ENCODE measurements at places on chromosomes 5 and 9.

GRCh38 chr5:35056686-35057085 lies 8.9 kb upstream of the AGXT2 start:
- DNase-seq = no peak

DNA sequence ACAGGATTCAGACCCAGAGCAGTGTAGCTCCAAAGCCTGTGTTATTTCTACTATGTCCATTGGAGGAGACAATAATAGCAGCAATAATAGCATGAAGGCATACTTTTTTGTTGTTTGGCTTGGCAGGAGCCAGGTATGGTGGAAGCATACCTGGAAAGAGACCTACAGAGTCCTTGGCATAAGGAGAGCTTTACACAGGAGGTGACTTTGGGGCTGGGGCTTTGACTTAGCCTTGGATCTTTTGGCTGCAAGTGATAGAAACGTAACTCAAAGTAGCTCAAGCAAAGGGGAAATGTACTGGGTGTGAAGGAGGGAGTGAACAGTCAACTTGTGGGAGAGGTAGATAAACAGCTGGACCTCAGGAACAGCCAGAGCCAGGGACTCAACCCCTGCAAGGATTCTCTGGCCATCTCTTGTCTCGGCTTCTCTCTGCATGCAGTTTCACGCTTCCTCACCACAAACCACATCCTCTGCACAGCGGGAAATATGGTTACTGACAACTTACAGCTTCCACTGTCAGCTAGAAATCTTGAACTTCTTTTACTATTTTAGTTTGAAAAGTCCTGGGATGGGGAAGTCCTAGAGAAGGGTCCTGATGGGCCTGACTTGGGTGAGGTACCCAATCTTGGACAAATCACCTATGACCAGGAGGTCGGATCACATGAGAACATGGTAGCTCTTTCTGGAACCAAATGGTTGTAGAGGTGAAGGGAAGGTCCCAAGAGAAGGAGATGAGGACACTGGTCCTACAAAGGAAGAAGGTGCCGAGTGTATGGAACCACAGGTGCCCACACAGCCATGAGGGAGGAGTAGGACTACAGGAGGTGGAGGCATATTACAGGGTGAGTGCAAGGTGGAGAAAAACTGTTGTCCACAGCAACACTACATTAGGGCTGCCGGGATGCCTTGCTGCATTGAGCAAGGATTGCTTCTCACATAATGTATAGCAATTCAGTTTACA lies 47.0 kb upstream of the TGFBR1 start:
- peak; percentile 55 for DNase-seq

- DNase-seq = peak; percentile 51
Observed at GRCh38 chr9:109817146-109817845, 37.3 kb downstream of the PALM2AKAP2 start.

- no peak for DNase-seq
Observed at GRCh38 chr9:16309082-16309468, 561.4 kb downstream of the BNC2 start.

DNA sequence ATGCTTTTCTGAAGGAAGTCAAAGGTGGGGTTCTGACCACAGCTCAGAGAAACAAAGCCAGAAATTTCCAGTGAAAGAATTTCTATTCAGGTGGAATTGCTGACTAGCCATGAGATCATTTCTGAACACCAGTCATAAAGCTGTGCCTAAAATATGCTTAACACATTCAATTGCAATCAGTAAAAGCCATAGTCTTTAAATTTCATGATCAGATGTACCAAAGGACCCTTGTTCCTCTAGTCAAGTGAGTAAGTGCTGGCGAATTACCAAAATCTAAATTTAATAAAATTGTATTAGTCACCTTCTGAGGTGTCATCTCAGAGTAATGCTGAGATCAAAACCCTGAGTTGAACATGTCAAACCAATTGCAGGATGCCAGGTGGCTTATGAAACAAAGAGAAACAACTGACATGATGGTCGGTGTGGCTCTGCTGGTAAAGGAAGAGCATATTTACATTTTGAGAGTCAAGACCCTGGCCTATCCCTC lies 334.2 kb upstream of the CCNH start:
- no peak for DNase-seq

DNA sequence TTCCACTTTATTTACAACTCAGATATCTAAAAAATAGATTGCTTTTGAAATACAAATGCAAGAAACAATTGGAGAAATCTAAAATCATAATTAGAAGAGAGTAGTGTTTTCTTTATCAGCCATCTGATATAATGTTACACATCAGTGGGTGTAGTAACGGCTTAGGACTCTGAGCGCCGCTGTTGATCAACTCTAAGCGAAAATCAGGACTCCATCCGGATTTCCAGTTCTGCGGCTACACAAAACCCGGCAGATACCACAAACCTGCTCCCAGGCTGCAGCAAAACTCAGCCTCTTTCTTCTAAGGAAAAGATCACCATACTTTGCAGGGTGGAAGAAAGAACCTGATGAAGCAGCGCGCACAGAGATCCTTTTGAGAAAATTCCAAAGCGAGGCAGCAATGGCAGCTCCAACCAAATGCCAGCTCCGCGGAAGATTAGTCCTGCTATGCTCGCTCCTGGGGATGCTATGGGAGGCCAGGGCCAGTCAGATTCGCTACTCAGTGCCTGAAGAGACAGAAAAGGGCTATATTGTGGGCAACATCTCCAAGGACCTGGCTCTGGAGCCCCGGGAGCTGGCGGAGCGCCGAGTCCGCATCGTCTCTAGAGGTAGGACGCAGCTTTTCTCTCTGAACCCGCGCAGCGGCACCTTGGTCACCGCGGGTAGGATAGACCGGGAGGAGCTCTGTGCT lies at the start of gene PCDHGA9:
Gene PCDHGA9 (plus strand): TSS at position 226 of the 691 bp plus-strand sequence. CDS start 175 bp downstream, at position 401.
- DNase-seq = peak; percentile 56

DNA sequence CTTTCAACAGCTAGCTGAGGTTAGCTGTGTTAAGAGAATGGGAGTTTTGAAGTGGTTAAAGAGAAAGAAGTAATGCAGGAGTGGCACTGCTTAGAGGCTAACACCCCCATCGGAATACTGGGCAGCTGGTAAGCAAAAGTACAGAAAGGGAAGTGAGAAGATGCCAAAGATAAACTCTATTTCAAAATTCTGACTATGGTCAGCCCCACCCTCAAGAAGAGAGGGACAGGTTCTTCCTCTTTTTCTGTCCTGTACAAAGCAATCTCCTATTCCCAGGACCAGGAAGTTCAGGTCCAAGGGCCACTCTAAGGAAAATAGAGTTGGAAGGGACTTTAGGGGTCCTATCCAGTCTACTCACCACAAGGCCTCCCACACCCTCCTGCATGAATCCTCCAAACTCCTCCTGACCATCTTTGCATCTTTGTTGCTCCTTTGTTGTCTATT lies 45.9 kb upstream of the JAK2 start:
- no peak for DNase-seq

DNA sequence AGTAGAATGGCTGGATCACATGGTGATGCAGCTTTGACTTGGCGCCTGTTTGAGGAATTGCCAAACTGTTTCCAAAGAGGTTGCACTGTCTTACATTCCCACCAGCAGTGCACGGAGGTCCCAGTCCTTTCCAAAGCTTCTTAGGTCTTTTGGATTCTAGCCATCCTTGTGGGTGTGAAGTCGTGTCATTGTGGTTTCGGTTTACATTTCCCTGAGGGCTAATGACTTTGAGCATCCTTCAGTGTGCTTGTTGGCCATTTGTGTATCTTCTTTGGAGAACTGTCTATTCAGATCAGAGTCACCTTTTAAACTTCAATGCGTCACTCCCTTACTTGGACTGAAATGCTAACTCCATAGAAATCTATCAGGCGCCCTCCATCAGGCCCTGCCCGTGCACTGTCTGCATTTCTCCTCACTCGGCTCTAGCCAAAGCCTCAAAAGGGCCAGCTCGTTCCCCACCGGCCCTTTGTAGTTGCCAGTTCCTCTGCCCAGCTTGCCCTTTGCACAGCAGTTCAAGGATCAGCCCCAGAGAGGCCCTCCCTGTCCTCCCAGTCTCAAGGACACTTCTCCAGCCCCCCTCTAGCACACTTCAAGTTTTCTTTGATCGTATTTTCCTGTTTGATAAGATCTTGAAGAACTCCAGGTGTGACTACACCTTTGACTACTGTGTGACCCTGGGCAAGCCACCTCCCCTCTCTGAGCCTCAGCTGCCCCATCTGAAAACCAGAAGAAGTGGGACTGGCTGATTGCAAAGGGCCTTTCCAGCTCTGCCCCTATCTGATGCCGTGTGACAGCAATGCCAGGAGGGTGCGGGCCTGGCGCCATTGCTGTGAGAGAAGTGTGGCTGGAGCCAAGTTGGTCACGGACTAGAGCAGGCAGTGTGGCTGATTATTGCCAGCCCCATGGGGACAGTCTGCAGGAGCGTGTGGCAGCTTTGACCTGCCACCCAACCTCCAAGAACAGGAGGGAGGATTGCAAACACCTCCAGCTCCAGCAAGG lies 5.6 kb downstream of the HRH2 start:
- no peak for DNase-seq

- peak; percentile 10 for DNase-seq
Observed at GRCh38 chr5:119071561-119071995, 691 bp downstream of the DMXL1 start.

DNA sequence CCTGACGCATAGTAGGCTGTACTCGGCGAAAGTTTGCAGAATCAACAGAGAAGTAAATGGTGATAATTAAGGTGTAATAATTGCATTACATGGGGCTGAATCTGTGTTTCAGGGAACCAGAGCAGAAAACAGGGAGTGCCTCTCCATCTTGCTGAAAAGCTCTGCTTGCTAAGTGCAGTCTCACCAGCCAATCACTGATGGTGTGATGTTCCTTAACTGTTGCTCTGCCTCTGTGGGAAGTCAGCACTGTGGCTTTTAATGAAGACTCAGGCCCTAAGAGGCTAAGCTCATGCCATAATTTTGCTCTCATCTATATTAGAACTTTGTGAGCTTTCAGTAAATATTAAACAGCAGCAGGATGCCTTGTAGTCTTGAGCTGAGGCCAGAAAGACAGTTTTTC lies 4.5 kb downstream of the PHF24 start:
- no peak for DNase-seq

- no peak for DNase-seq
Observed at GRCh38 chr9:127233550-127233949, 31.0 kb upstream of the GARNL3 start.

DNA sequence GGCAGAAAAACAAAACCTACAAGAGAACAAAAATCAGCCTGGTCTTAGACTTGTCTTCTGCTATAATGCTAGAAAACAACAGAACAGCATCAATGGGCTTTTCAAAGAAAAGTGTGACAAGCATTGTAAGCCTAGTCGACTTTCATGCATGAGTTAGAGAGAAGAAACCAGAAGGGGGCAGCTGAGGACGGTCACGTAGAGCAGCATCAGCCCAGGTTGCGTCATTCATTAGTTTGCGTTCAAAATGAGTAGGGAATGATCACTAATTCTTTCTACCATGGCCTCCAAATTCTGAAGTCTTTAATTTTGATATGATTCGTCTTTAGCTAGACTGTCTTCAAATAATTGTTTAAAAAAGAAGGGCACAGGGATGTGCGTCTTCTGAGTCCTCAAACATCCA lies 4.7 kb upstream of the ISCA1 start:
- DNase-seq = peak; percentile 60

DNA sequence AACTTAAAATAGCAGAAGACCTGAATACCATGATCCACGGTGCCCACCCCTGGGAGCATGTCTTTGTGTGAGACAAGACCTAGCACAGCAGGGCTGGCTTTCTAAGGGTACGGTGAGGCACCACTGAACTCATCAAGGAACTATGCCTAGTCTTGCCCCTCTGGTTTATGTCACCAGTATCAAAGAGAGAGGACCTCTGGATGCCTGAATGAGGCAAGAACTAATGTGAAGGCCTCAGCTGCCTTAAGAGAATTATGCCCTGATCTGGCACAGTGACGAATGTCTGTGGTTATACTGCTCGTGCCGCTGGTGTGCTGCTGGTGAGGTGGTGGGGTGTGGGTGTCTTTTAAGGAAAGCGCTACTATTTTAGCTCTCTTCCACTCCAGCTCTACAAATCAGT lies 23.0 kb downstream of the NREP start:
- peak; percentile 33 for DNase-seq

- no peak for DNase-seq
Observed at GRCh38 chr5:132493821-132494220, 3.2 kb upstream of the IRF1 start.

GRCh38 chr9:78860801-78861475 lies 564.0 kb downstream of the PSAT1 start:
- peak; percentile 69 for DNase-seq

- DNase-seq = no peak
Observed at GRCh38 chr5:102903074-102903871, 148.2 kb downstream of the PAM start.

GRCh38 chr9:38292480-38292879 lies 100.0 kb upstream of the ALDH1B1 start:
- no peak for DNase-seq

DNA sequence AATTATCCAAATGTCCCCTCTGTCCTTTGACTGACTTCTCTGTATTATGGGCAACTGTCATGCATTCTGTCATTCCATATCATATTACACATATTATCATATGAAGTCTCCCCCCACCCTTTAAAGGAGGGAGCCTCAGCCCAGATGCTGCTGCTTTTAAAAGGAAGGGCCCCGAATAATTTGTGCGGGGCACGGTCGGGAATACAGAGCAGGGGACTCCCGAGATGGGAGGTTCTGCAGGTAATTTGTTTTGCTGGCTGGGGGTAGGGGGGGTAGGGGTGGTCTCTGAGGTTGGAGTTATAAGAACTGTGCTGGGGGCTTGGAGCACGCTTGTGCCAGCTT lies 10.1 kb upstream of the LHX2 start:
- no peak for DNase-seq

DNA sequence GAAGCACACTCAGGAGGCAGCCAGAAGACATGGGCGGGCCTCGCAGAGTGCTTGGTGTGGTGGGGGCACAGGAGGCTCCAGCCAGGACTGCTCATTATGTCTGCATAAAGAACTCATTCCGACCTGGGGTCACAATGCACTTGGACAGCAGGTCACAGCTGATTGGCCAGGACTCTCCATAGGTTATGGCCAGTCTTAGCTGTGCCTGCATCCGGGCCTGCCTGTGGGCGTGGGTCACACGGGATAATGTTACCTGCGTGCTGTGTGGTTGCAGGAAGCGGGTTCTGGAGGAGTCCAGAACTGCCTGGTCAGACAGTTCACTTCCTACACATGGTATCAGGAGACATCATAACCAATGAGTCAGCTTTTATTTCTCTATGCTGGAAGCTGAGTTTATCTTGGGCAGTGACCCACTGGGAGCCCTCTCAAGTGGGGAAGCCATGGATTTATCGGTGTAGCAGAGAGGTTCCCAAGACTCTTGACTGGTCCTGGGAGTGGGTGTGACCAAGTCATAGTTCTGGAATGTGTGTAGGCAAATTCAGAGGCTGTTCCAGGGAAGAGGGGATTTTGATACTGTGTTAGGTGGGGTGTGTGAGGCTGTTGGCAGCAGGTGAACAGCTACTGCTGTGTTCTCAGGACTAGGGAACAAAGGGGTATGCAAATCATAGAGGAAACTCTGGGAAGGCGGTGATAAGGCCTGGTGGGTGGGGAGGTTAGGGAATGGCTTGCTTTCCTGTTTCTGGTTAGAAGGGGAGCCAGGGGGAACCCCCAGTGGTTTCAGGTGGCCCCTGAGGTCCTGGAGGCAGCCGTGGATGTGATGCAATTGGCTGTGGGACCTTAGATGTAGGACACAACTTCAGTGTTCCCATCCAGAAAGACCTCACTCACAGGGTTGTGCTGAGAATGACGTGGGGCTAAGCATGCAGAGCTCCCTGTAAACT lies 51.3 kb downstream of the ARHGEF37 start:
- peak; percentile 80 for DNase-seq

- no peak for DNase-seq
Observed at GRCh38 chr9:87127978-87128614, 180.8 kb upstream of the GAS1 start.
